ENCODE measurements at places on chromosomes 7 and 10.
A peak's percentile ranks its signal among the peaks of the same experiment; 100 is the strongest.

- no peak for DNase-seq
Measured at GRCh38 chr7:157402911-157403534, 66.2 kb downstream of the DNAJB6 start.

DNA sequence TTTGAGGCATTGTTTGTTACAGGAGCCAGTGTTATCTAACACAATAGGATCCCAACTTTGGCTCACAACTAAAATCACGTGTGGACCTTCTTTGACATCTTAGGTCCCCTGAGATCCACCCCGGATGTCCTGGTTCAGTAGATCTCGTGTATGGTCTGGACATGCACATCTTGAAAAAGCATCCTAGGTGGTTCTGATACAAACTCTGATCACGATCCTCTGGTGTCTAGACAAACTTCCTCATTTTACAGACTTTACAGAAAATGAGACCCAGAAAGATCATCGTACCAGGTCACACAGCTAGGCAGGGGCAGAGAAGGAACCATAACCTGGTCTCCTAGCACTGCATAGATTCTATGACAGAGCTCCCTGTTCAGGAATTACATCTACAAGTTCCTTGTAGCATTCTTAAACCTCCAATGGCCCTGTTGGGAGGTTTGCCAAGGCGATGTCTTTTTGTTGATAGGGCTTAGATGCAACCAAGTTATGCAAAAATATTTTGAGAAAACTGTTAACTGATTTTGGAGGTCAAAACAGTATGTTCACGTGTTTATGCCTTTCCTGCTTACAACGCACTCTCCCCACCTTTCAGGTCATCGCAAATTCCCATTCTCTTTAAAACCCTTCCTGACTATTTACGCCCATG, 30.8 kb upstream of the CHST15 start:
- DNase-seq = no peak

GRCh38 chr7:1432411-1433082, 26.7 kb downstream of the MICALL2 start:
- DNase-seq = peak; percentile 65

GRCh38 chr7:90272242-90272641, 27.3 kb downstream of the CFAP69 start:
- DNase-seq = no peak

GRCh38 chr7:103640031-103640779, 194.2 kb upstream of the SLC26A5 start:
- DNase-seq = no peak

DNA sequence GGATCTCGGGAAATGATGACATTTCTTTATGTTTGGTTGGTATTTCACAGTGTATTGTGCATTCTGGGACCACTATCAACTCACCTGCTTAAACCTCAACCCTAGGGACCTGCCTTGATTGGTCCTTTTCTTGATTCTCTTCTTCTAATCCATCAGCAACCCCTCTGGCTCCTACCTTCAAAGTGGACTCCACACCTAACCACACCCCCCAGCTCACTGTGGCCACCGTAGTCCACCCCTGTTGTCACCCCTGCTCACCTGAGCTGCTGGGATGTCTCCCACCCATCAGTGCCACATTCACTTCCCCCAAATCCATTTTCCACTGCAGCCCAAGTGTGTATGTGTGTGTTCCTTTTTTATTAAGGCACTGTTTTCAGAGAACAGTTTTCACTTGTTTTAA, 145.0 kb downstream of the PLPP4 start:
- DNase-seq = no peak

- DNase-seq = no peak
Measured at GRCh38 chr7:81201188-81201587, 282.3 kb upstream of the SEMA3C start.

DNA sequence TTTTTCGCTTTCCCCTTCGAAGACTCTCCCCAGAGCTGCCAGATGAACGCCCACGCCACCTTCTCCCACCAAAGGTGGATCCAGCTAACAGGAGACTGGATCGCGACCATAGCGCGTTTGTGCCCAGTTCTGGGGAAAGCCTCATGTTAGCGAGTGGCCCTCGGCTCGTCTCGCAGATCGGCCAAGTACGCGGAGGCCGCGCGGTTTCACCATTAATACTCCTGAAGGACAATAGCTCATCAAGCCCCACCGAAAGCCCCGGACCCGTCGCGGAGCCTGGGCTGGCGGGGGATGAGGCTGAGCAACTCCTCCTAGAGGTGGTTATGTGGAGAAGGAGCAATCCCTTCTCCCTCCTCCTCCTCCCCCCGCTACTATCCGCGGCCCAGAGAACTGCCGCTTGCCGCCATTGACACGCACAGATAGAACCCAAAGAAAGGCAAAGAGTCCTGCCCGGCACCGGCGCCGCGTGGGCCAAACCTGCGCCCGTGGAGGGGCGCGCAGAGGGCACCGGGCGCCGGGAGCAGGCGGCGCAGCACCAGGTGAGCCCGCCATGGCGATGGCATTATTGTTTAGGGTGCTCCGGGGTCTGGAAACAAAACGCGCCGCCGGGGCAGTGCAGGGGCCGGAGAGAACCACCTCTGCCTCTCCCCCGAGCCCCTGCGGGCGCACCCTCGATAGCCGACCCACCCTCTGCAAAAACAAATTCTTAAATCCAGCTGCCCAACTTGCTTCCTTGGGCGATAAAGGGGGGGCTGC, at the start of gene MACROH2A2:
Gene MACROH2A2, plus strand, starts transcription at position 385 of the 756 bp plus-strand sequence. CDS start 22,813 bp downstream, outside the sequence.
- DNase-seq = peak; percentile 66

DNA sequence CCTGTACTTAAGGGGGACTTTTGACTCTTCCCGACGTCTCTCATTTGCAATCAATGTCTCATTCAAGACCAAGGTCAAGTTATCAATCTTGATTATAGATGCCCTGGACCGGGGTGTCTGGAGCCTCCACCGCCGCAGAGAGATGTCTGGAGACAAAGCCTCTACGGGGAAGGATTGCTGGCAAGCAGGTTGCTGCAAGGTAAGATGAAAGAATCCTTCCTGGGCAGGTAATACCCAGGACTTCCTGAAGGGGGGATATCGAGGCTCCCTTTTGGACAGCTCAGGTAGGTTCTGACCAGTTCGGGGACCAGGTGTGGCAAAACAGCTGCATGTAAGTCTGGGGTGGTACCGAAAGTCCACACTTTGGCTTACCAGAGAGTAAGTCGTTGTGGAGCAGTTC, 12.5 kb upstream of the CUX1 start:
- no peak for DNase-seq

DNA sequence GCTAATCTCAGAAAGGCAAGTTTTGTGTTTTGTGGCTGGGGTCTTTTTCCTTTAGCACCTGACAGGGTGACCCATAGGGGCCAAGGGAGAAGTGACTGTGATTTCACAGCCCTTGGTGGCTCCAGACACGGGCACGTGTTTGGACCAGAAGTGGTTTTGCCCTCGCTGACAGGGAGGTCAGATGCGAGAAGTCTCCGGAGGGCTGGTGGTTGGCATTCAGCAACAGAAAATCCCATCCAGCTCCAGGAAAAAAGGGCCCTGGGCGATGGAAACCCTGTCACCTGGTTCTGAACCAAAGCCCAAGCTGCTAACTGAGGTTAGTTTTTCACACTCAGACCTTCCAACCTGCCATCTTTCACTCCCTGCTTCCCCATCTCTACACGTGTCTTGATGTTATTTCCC, 272.9 kb downstream of the TRIL start:
- no peak for DNase-seq

- no peak for DNase-seq
Measured at GRCh38 chr10:8052341-8052955, 2.0 kb upstream of the GATA3 start.

DNA sequence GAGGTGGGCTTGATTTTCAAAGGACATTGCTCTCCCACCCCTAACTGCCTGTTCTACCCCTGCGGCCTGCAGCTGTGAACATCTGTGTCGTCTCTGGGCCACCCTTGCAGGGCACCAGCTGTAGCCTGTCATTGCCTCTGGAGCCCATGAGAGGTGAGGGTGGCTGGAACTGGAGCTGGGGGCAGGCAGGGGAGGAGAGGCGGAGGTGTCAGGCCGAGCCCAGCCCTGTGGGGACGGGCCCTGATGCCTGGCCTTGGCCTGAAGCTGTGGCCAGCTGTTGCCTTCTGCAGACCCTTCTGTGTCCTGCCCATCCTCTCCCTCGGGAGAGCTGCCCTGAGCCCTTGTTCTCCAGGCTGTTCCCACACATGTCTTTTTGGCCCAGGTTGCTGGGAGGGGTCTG, 44.5 kb downstream of the PALD1 start:
- DNase-seq = no peak

GRCh38 chr7:87870471-87870870, 5.7 kb downstream of the SLC25A40 start:
- no peak for DNase-seq

GRCh38 chr7:36420307-36420706, 30.6 kb downstream of the ANLN start:
- DNase-seq = no peak
